ENCODE measurements at places on chromosomes 3 and 15.
A peak's percentile ranks its signal among the peaks of the same experiment; 100 is the strongest.

- no peaks in the 10 kb centered on the region for H3K36me3 ChIP-seq
- H3K4me3 ChIP-seq = no peak overlapping the region
- peaks cover 21% of the 10 kb centered on the region for H3K4me1 ChIP-seq
- H3K27ac ChIP-seq = no peak overlapping the region
- no peaks in the 10 kb centered on the region for H3K27me3 ChIP-seq
Measured at GRCh38 chr3:37918627-37919026, 56.9 kb downstream of the CTDSPL start.

- H3K36me3 ChIP-seq = no peaks in the 10 kb centered on the region
- H3K27ac ChIP-seq = no peak overlapping the region
- peaks cover 9% of the 10 kb centered on the region for H3K4me1 ChIP-seq
Measured at GRCh38 chr15:74891469-74891868, 1.6 kb downstream of the MPI start.

- DNase-seq = peak; percentile 71
- H3K27ac ChIP-seq = peak overlapping the region; percentile 97
- H3K36me3 ChIP-seq = no peaks in the 10 kb centered on the region
- H3K4me1 ChIP-seq = peaks cover 27% of the 10 kb centered on the region
- H3K27me3 ChIP-seq = no peaks in the 10 kb centered on the region
- H3K4me3 ChIP-seq = peak overlapping the region; percentile 80
Measured at GRCh38 chr3:126474498-126475412, 936 bp downstream of the ZXDC start.

DNA sequence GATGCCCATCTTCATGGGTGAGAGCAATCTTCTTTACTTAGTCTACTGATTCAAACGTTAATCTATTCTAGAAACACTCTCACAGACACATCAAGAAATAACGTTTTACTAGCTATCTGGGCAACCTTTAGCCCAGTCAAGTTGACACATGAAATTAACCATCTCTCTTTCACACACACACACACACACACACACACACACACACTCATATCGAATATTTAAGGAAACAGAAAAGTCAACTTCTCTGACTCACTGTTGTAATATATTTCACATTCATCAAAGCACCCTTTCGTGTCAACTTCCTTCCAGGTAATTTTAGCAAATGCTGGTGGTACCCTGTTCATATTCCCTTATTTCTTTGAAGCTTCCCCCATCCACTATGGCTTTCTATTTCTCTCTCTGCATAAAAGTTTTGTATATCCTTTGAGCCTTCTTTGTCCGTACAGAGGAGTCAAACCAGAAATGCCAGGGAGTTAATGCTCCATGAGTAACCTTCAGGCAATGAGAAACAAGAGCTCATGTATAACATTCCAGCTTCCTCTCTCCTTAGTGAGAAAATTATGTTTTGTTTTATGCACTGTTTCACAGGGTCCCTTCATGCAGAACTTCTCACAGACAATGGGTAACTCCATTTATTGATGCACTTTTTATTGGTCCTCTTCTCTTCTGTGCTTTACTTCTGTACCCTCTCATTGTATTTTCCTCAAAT is 335.5 kb upstream of the CBLB start:
- no peak for DNase-seq
- H3K4me1 ChIP-seq = no peaks in the 10 kb centered on the region
- no peaks in the 10 kb centered on the region for H3K27me3 ChIP-seq
- no peak overlapping the region for H3K27ac ChIP-seq

- no peak overlapping the region for H3K4me3 ChIP-seq
- no peaks in the 10 kb centered on the region for H3K27me3 ChIP-seq
- peak overlapping the region; percentile 29 for H3K27ac ChIP-seq
- peaks cover 15% of the 10 kb centered on the region for H3K4me1 ChIP-seq
Measured at GRCh38 chr15:59296181-59296617, 76.5 kb downstream of the MYO1E start.

GRCh38 chr15:78434134-78434533 is 3.9 kb upstream of the IREB2 start:
- H3K4me3 ChIP-seq = no peak overlapping the region
- H3K27ac ChIP-seq = no peak overlapping the region
- no peak for DNase-seq

DNA sequence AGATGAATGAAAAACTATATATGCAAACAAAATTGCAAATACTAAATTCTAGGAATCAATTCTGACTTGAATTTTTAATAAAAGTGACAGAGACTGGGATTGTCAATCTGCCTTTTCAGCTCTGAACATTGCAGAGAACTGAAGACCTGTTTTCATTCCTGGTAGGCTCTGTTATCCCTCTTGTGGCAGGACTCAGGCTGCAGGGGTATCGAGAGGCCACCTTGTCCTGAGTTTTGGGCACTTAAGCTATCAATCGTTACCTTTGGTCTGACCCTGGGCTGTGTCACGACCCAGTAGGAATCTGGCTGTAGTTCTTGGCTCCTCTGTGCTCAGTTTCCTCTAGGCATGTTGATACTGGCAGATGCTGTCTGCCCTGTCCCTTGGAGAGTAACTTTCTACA is 238.0 kb downstream of the CACNA2D3 start:
- no peak overlapping the region for H3K4me3 ChIP-seq
- DNase-seq = no peak
- H3K4me1 ChIP-seq = no peaks in the 10 kb centered on the region
- H3K27ac ChIP-seq = no peak overlapping the region
- no peaks in the 10 kb centered on the region for H3K27me3 ChIP-seq
- no peaks in the 10 kb centered on the region for H3K36me3 ChIP-seq

DNA sequence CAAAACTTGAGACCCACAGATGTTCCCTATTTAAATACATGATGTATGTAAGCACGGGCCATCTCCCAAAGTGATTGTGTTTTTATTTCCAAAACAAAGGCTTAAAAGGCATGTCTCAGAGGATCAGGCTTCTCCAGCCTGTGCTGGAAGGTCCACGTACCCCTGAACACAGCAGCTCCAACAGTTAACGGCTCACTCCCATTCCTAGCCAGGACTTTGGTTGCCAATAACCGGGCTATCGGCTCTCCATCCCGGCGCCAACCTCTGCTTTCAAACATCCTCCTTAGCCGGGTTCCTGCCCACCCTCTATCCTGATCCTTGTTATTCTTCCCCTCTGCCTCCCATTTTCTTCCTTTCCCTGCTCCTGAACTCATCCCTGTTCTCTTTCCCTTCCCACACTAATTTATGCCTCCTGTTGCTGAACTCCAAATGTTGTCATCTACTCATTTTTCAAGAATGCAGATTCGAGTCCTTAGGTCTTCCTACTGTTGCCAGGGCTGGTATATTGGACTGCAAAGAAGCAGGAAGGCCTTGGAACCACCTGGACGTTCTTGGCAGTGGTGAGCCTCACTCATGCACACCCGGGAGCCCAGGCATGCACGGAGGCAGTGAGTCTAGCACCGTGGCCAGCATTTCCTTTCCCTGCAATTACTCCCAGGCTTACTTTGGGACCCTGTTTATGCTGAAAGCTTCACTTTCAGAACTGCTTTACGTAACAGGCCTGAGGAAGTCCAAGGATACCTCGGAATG is 128.4 kb upstream of the RAD18 start:
- H3K4me1 ChIP-seq = peaks cover 11% of the 10 kb centered on the region
- no peaks in the 10 kb centered on the region for H3K36me3 ChIP-seq
- no peak for DNase-seq
- H3K27ac ChIP-seq = peak overlapping the region; percentile 53
- H3K4me3 ChIP-seq = no peak overlapping the region

DNA sequence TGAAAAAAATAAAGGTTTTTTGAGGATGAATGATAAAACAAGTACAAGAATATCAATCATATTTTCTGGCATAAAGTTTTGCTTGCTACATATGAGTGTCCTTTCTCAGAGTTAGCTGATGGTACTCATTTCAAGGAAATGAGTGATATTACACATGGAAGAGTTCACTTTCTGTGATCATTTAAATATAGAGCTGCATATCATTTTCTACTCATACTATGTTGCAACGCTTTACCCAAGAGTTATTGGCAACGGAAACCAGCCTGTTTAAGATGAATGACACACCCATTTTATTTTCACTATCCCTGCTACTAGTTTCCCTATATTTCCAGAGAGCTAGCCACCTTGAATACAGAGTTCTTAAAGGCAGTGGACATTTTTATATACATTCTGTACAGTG is 35.4 kb upstream of the RBMS3 start:
- no peaks in the 10 kb centered on the region for H3K36me3 ChIP-seq
- H3K4me1 ChIP-seq = no peaks in the 10 kb centered on the region
- no peak overlapping the region for H3K4me3 ChIP-seq
- no peaks in the 10 kb centered on the region for H3K27me3 ChIP-seq
- no peak overlapping the region for H3K27ac ChIP-seq
- DNase-seq = no peak

GRCh38 chr3:175948041-175948440 is 1088.9 kb downstream of the NAALADL2 start:
- no peak overlapping the region for H3K27ac ChIP-seq
- no peaks in the 10 kb centered on the region for H3K27me3 ChIP-seq
- H3K4me3 ChIP-seq = no peak overlapping the region
- no peaks in the 10 kb centered on the region for H3K36me3 ChIP-seq
- no peaks in the 10 kb centered on the region for H3K4me1 ChIP-seq

GRCh38 chr3:24388611-24389010 is 106.0 kb downstream of the THRB start:
- H3K4me1 ChIP-seq = peaks cover 27% of the 10 kb centered on the region
- no peak for DNase-seq
- H3K36me3 ChIP-seq = no peaks in the 10 kb centered on the region

- H3K27me3 ChIP-seq = no peaks in the 10 kb centered on the region
- H3K4me3 ChIP-seq = no peak overlapping the region
- DNase-seq = no peak
- H3K36me3 ChIP-seq = no peaks in the 10 kb centered on the region
- H3K27ac ChIP-seq = no peak overlapping the region
- no peaks in the 10 kb centered on the region for H3K4me1 ChIP-seq
Measured at GRCh38 chr3:162670181-162670580, 1173.6 kb downstream of the OTOL1 start.

DNA sequence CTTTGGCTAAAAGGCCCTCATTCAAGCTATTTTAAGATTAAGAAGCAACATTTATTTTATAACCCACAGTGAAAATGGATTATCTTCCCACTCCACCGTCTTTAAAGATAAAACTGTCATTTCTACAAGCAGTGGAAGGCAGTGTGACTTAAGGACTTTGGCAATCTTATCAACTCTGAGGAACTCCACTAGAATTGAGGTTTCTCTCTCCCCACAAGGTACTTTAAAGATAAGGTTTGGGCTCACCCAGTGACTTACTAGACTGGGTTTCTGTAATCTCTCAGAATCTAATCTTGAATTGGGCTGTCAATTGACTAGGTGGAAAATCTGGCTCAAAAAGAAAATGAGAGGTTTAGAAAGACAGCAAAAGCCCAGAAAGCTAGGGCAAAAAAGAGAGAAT is 21.7 kb downstream of the ZNF385D start:
- H3K36me3 ChIP-seq = no peaks in the 10 kb centered on the region
- H3K27ac ChIP-seq = no peak overlapping the region
- H3K4me3 ChIP-seq = no peak overlapping the region

- no peak for DNase-seq
- H3K36me3 ChIP-seq = no peaks in the 10 kb centered on the region
- H3K4me3 ChIP-seq = no peak overlapping the region
- H3K27ac ChIP-seq = no peak overlapping the region
Measured at GRCh38 chr3:16568115-16568514, 37.1 kb downstream of the DAZL start.

- no peak overlapping the region for H3K27ac ChIP-seq
- no peaks in the 10 kb centered on the region for H3K27me3 ChIP-seq
- no peak overlapping the region for H3K4me3 ChIP-seq
- no peak for DNase-seq
- no peaks in the 10 kb centered on the region for H3K4me1 ChIP-seq
Measured at GRCh38 chr3:148420242-148420641, 277.5 kb upstream of the AGTR1 start.

DNA sequence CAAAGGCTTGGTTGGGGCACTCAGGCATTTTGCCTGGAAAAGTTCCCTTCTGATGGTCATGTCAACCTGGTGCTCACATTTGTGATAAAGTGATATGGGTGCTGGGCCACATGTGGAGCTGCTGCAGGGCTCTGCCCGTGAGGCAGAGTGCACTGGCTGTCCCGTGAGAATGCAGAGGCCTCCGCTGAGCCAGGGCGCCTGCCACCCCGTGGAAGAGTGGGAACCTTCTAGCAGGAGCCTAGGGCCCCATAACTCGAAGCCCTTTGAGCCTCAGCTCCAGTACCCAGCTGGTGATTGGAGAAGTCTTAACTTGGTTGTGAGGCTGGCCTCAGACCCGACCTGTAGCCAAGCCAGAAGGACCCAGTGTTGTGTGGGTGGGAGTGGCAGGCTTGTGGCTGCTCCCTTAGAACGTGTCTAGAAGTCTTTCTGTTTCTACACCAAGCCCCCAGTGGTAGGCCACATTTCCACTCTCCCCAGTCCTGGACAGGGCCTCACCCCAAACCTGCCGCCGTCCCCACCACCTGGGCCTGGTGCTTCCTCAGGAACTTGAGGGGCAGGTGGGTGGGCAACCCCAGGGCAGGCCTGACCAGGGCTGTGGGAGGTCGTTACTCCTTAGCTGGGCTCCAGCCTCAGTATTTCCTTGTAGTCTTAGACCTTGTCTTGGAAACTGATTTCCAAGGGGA is 19.7 kb downstream of the SEC61A1 start:
- DNase-seq = no peak
- H3K4me3 ChIP-seq = no peak overlapping the region
- no peaks in the 10 kb centered on the region for H3K27me3 ChIP-seq
- H3K36me3 ChIP-seq = no peaks in the 10 kb centered on the region
- no peak overlapping the region for H3K27ac ChIP-seq

DNA sequence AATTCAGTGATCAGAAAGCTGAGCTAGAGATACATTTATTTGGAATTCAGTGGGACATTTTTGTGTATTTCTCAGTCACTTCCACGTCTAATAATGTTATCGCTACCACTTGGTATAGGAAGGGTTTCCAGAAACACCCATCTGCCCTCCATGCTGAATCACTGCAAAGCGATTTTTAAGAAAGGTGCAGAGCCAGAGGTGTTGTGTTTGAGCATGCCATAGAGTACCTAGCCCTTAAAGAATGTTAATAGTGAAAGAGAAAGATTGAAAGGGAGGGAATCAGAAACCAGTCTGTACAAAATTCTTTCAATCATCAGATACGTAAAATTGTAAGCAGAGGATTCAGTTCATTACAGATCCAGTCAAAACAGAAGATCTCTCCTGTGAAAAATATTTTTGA is 80.1 kb upstream of the ARL6 start:
- no peak overlapping the region for H3K27ac ChIP-seq
- no peak for DNase-seq
- no peaks in the 10 kb centered on the region for H3K27me3 ChIP-seq
- no peaks in the 10 kb centered on the region for H3K4me1 ChIP-seq
- H3K4me3 ChIP-seq = no peak overlapping the region

DNA sequence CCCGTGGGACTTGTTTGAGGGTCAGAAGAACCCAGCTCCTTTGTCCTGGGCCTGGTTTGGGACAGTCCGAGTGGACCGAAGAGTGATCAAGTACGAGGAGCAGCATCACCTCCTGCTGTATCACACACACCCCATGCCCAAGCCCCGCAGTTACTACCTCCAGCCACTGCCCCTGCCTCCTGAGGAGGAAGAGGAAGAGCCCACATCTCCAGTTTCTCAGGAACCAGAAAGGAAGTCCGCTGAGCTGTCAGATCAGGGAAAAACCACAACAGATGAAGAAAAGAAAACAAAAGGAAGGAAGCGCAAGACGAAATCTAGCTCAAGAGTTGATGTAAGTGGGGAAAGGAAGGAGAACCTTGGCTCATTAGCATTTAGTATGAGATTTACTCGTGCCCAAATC is 3.3 kb upstream of the P2RY12 start:
- no peaks in the 10 kb centered on the region for H3K4me1 ChIP-seq
- H3K27ac ChIP-seq = no peak overlapping the region
- no peaks in the 10 kb centered on the region for H3K27me3 ChIP-seq
- no peak for DNase-seq
- no peaks in the 10 kb centered on the region for H3K36me3 ChIP-seq
